Activated CD8-positive, alpha-beta memory T cell treated with anti-CD3 and anti-CD28 coated beads for 36 hours (primary cell): ENCODE measurements at places on chromosomes 3 and 15. TPM values are rescaled to one million over a fixed set of nuclear protein-coding genes. Genes with fewer than 3 reads are reported as not detected.

Gene REC114
- not detected for total RNA-seq

Gene SLC27A2
- total RNA-seq: 28.6 TPM

Gene CHRD
- not detected for total RNA-seq

Gene MEX3B
- total RNA-seq: 0.51 TPM

Gene SOX2
- total RNA-seq: not detected

Gene VEPH1
- total RNA-seq: not detected

Gene GABRG3
- total RNA-seq: not detected

Gene ADGRG7
- total RNA-seq: not detected

Gene FGF12
- total RNA-seq: not detected

Gene RTF1
- total RNA-seq: 33.8 TPM

Gene TEX55
- total RNA-seq: not detected

Gene VGLL3
- not detected for total RNA-seq

Gene OIP5
- total RNA-seq: 19.9 TPM

Gene HYAL3
- total RNA-seq: 9.4 TPM

Gene SLC2A2
- not detected for total RNA-seq

Gene CCR3
- not detected for total RNA-seq

Gene TMCO5A
- not detected for total RNA-seq

Gene CYP1A1
- total RNA-seq: 1.0 TPM

Gene FRMD5
- 1.0 TPM for total RNA-seq

Gene GP5
- total RNA-seq: 0.31 TPM

Gene SCN11A
- 0.08 TPM for total RNA-seq

Gene HGD
- 0.23 TPM for total RNA-seq

Gene XCR1
- total RNA-seq: not detected

Gene FAM174B
- 4.9 TPM for total RNA-seq

Gene TNFSF10
- 36.1 TPM for total RNA-seq

Gene CDHR4
- not detected for total RNA-seq

Gene CHL1
- total RNA-seq: not detected

Gene TBL1XR1
- total RNA-seq: 208 TPM

Gene ZPLD1
- not detected for total RNA-seq

Gene NXPE3
- 16.3 TPM for total RNA-seq

Gene GPR149
- not detected for total RNA-seq

Gene AHSG
- total RNA-seq: not detected

Gene NUP210
- total RNA-seq: 159 TPM

Gene CEP63
- 18.0 TPM for total RNA-seq

Gene CNTN6
- total RNA-seq: not detected

Gene ZBTB11
- 27.1 TPM for total RNA-seq

Gene ZSCAN29
- total RNA-seq: 24.7 TPM
